Keratinocyte (primary cell): ENCODE measurements at places on chromosomes 13 and 19.
A peak's percentile ranks its signal among the peaks of the same experiment; 100 is the strongest.

- H3K4me3 ChIP-seq, result no peak overlapping the region
- H3K4me1 ChIP-seq, result no peaks in the 10 kb centered on the region
- H3K36me3 ChIP-seq, result no peaks in the 10 kb centered on the region
- H3K27me3 ChIP-seq, result peaks cover 8% of the 10 kb centered on the region
- no peak for DNase-seq
Observed at GRCh38 chr13:60338754-60339153, 58.3 kb upstream of the TDRD3 start.

GRCh38 chr13:103762523-103762922 is 696.3 kb upstream of the SLC10A2 start:
- no peaks in the 10 kb centered on the region for H3K27me3 ChIP-seq
- no peak overlapping the region for H3K4me3 ChIP-seq
- H3K4me1 ChIP-seq, result no peaks in the 10 kb centered on the region
- no peak for DNase-seq
- H3K27ac ChIP-seq, result no peak overlapping the region

DNA sequence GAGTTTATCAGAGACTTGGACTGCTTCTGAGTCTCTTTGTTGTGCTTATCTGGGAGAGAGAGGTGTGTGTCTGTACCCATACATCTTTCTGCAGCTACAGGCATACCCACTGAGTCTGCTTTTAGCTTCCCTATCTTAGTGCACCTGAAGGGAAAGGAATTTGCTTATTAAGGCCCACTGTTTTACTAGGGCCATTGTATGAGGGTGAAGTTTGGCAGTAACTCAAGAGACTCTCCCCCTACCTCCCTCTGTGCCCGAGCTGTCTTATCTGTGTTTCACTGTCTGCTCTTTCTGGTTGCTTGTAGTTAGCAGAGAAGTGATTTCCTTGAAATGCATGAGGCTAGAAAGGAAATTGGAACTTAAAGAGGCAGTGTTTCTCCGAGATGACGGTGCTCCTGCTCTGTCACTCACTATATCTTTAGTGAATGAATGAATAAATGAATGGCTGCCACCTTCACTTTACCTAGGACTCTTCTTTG is 678 bp upstream of the CD33 start:
- no peaks in the 10 kb centered on the region for H3K4me1 ChIP-seq
- H3K27me3 ChIP-seq, result no peaks in the 10 kb centered on the region
- no peaks in the 10 kb centered on the region for H3K36me3 ChIP-seq
- H3K27ac ChIP-seq, result no peak overlapping the region
- no peak for DNase-seq

DNA sequence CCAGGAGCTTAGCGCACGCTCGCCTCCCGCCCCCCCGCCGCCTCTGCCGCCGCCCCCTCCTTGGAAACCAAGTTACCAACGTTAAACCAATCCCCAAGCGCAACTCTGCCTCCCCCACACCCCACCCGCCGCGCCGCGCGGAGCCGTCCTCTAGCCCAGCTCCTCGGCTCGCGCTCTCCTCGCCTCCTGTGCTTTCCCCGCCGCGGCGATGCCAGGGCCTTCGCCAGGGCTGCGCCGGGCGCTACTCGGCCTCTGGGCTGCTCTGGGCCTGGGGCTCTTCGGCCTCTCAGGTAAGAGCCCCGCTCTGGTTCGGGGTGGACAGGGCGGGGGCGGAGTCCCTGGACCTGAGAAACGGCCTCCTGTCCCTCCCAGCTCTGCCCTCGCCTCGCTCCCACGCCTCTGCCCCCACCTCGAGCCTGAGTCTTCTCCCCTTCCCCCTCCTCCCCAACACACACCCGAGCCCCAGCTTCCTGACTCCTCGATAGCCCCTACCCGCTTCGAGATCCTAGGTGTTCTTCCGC is at the start of gene ICAM5:
Gene ICAM5, plus strand, starts transcription at position 117 of the 521 bp plus-strand sequence. Its CDS starts 92 bp downstream, at position 209.
- H3K36me3 ChIP-seq, result no peaks in the 10 kb centered on the region
- DNase-seq, result no peak
- H3K27me3 ChIP-seq, result peaks cover 70% of the 10 kb centered on the region
- peak within 1 kb of the TSS; percentile 27 for H3K4me3 ChIP-seq
- no peak within 1 kb of the TSS for H3K27ac ChIP-seq
- H3K4me1 ChIP-seq, result peaks cover 40% of the 10 kb centered on the region

DNA sequence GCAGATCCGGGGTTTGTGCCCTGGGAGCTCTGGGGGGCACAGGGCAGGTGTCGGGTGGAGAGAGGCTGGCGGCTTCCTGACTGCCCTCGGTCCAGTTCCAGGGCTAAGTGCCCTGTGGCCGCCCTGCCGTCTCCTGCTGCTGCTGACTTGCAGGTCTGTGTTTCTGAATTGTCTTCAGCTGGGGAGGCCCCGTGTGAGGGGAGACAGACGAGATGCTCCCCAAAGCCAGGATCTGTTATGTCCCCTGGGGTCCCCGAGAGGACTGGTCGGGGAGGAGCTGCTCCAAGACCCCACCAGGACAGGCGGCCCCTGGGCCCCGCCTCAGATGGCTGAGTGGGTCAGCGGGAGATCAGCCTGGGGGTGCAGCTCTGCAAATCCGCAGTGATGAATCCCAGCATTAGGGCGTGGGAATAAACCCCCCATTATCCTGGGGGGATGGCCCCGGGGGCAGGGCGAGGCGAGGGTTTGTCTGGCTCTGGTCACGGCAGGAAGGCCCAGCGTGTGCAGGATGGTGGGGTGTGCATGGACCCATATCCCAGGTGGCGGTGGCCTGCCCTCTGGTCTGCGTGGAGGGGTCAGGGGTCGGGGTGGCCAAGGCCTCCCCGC is 4.7 kb downstream of the HCN2 start:
- no peak overlapping the region for H3K27ac ChIP-seq
- DNase-seq, result no peak
- no peak overlapping the region for H3K4me3 ChIP-seq
- no peaks in the 10 kb centered on the region for H3K4me1 ChIP-seq

GRCh38 chr13:39596176-39596575 is 6.8 kb downstream of the LHFPL6 start:
- no peak overlapping the region for H3K27ac ChIP-seq
- no peak overlapping the region for H3K4me3 ChIP-seq
- no peak for DNase-seq
- H3K36me3 ChIP-seq, result no peaks in the 10 kb centered on the region
- no peaks in the 10 kb centered on the region for H3K27me3 ChIP-seq
